ENCODE measurements at places on chromosomes 2 and 18.

DNA sequence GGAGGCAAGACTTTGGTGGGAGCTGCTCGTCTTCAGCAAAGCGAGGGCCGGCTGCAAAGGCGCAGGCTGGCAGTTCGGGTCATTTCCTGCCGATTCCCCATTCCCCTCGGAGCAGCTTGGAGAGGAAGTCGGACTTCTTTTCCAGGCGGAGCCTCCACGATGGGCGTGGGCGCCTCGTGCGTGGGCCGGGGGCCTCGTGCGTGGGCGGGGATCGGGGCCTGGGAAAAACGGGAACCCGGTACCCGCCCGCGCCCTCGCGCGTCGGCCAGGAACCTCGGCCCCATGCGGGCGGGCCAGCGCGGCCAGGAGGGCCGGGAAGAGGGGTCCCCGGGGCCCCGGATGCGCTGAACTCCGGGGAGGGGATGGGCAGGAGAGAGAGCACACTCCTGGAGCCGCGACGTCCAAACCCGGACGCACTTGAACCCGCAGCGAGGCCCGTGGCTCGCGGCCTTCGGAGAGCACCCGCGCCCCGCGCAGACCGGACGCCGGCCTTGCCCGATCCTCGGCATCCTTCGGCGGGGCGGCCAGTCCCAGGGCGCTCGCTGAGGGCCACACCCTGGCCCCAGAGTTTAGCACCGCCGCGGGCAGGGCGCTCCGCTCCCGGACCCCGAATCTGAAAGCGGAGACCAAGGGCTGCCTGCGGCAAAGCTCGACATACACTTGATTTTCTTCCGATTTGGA, 368.4 kb downstream of the MTX2 start:
- DNase-seq: no peak

- no peak for DNase-seq
These were observed 189.5 kb upstream of the CTAGE1 start for GRCh38 chr18:22607284-22607635.

DNA sequence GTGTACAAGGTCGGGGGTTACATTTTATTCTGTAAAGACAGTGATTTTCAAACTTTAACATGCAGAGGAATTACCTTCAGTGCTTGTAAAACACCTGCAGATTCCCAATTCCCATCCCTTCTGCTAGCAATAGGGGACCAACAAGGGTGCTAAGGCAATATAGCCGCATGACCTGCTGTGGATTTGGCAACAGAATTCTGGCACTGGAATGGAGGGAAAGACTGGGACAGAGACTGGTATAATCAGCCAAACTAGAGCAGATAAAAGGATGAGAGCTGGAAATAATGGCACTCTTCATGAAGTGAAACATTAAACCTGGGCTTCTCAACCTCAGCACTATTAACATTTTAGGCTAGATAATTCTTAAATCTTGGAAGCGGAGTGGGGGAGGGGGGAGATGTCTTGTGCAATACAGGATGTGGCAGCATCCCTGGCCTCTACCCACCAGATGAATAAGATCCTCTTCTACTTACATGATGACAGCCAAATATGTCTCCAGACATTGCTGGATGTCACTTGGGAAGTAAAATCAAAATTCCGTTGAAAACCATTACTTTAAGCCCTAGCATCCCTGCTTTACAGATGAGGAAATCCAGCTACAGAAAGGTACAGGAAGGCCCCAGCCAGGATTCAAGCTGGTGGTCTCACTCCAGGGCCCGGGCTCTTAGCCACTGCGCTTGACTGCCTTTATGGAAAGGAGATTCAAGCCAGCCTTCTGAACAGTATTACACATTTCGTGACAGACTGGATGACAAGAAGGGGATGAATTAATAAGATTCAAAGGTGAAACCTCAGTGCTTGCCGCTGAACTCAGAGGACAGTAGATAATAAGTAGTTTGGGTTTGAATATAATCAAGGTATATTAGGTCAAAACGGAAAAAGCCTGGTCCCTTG, 1.7 kb downstream of the EVA1A start:
- DNase-seq: no peak

DNA sequence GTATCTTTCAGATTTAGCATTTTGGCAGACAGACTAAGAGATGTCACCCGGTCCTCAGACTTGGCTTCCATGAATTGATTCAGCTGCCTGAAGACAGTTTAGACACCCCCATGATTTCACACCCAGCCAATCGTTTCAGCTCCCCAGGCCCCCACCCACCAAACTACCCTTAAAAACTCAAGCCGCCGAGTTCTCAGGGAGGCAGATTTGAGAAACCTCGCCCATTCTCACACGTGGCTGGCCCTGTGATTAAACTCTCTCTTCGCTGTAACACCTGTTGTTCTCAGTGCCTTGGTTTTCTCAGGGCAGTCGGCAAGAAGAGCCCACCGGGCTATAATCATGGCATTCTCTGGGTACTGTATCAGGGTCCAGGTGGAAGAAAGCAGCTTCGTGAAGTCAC, 35.2 kb downstream of the UXS1 start:
- DNase-seq: no peak

DNA sequence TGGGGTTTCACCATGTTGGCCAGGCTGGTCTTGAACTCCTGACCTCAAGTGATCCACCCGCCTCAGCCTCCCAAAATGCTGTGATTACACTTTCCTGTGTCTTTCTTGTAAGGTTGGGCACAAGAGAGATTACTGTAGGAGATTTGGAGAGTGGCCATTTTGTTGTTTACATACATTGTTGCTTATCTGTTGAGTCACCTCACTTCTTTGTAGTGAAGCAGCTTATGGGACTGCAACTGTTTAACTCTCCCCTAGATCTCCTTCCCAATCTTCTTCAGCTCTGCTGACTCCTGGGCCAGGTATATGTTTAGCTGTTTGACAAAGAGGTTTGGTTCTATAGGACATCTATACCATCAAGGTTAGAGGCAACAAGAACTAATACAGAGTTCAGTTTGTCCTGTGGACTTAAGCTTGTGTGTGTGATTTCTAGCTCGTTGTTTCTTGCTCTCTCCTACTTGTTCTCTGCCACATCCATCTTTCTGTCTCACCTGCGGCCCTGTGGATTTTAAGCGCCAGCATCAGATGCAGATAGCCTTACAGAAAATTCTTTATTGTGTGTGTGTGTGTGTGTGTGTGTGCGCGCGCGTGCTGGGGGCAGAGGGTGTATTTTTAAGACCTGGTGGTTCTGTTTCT, 95.4 kb downstream of the HAUS1 start:
- DNase-seq: peak; percentile 4

DNA sequence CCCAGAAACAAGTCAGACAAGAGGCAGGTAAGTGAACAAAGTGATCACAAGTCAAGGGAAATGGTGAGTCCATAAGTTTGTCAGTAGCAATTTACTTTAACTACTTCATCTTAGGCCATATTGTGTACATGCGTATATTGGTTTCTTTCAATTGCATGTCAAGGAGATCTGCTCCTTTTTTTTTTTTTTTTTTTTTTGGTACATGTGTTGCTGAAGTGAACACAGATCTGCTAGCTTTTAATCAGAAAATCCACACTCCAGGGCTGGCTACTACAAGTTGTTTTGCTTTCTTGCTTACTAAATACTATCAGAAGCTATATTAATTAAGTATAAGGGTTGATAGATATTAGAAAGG, 985.1 kb downstream of the TSN start:
- no peak for DNase-seq

DNA sequence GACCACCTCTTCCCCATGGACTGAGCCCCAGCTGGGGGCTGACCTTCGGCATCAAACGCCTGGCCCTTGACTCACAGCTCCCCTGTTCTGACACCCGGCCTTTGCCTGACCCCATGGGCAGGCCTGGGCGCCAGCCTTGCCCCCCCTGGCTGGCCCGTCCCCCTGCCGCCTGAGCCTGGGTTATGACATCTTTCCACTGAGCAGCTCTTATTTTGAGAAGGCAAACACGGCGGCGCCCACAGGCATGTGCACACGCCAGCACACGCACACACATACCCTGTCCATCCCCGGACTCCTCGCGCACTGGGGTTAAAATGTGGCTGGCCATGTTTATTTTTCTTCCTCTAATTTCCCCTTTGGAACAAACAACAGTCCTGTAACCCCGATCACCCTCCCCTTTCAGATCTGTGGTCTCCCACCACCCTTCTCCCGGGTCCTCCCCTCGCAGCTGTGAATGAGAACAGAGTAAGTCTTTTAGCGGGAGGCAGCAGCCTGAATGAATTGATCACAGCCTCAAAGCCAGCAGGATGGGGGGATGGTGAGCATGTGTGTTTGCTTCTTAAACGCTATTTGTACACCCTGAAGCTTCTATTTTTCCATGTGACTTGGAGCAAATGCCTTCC, 11.8 kb upstream of the ATOH8 start:
- DNase-seq: peak; percentile 83

GRCh38 chr2:1847846-1848598, 103.7 kb upstream of the PXDN start:
- no peak for DNase-seq

GRCh38 chr2:200455958-200456421, 53.9 kb downstream of the KCTD18 start:
- DNase-seq: no peak

- DNase-seq: no peak
These were observed 15.5 kb downstream of the CYP1B1 start for GRCh38 chr2:38060236-38061018.

GRCh38 chr18:34834897-34835296, 124.8 kb downstream of the DTNA start:
- no peak for DNase-seq

DNA sequence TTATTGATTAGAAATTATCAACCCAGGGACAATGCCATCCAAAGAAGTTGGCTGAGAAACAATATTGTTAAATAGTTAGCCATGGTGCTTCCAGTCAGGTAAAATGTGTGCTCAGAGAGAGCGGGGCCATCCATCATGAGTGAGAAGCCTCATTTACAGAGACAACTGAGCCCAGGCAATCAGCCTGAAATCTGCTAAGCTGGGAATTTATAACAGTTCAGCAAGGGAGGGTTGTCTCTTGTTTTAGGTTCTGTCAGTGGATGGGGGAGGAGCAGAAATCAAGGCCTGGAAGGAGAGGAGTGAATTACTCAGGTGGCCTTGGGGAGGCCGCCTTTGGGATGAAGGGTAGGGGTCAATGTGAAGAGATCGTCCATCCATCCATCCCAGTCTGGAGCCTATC, 102.5 kb upstream of the ST8SIA3 start:
- DNase-seq: no peak

DNA sequence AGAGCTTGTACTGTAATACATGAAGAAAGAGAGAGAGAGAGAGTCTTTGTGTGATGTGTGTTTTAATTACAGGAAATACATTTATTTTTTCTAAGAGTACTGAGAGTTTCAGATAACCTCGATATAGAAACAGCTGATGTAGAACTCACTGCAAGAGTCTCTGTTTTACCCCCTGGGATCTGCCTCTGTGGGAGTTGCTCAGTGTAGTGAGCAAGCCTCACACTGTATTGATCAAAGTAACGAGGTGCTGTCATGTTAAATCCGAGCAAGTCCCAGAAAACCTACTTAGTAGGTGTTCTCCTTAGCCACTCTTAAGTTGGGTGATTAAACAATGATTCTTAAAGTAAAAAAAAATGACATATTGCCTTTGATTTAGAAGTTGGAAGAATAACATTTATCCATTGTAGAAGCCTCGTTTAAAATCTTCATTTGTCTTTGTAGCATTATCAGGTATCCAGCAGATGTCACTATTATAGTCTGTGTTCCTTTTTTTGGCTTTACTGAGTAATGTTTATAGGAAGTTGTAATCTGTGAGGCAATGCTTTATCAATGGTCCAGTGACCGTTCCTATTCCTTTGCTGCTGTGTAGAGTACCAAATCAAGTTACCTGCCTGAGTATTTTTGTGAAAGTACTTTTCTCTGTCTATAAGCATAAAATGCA, 219.0 kb downstream of the MYO3B start:
- DNase-seq: no peak

DNA sequence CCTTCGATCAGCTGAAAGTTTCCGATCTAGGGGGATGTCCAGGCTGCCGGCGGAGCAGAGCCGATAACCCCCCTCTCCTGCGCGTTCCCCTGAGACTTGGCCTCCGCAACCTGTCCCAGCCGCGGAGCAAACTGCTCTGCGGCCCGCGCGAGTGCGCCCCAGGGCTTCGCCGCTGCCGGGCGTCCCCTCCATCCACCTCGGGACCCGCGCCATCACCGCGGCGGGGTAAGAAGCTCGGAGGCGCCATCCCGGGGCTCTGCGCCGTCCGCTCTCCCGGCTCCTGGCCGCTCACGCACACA, 990 bp upstream of the GDF7 start:
- no peak for DNase-seq

GRCh38 chr2:26910176-26910575, 60.3 kb upstream of the MAPRE3 start:
- DNase-seq: no peak

- DNase-seq: no peak
These were observed 114.3 kb downstream of the C1D start for GRCh38 chr2:67948506-67948905.

DNA sequence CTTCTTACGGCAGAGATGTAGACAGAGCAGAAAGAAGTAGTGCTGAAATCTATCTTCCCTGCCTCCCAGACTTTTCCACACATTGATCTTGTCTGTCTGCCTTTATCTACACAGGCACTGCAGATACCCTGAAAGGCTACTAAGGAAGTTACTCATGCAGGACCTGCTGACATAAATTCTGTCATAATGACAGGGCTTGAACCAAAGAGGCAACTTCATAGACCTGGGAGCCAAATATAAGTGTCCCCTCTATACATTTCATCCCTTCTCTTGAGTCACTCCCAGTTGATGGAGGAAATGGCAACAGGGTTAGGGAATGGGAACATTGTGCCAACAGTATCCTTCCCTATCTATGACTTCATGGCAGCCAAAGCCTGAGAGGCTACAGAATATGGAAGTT, 157.5 kb downstream of the TNS1 start:
- no peak for DNase-seq

DNA sequence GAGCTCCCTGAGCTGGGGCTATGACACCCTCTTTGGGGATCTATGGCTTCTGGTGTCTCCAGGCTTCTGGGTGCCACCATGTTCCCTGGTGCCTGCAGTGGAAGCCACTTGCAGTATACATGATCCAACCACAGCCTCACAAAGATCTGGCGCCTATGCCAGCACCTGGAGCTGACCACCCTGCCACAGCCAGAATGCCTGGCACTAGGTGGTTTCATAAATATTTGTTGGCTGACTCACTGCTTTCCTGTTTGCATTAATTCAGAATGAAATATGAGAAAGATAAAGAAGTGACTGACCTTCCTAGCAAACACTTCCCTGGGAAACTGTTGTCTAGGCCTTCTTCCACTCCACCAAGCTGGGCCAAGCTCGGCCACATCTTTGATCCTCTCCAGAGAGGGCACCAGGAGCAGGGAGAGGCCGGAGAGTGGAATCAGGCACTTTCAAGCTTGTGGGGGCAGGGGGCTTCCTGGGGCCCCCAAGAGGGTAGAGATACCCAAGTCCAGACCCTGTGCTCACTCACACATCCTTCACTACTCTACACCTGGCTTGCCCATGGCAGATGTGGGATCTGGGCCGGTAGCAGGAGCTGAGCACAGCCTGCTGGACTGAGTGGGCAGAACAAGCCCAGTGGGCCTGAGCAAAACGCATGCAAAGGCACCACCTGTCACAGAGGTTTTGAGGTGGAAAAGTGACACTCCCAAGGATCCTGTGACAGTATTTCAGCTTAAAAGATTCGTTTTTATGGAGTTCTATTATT, 565.7 kb downstream of the SLC4A3 start:
- no peak for DNase-seq
